Upper lobe of right lung (tissue), 1 donor: ENCODE measurements at places on chromosomes 4 and X. TPM values are rescaled to one million over a fixed set of nuclear protein-coding genes. Genes with fewer than 3 reads are reported as not detected.

DNA sequence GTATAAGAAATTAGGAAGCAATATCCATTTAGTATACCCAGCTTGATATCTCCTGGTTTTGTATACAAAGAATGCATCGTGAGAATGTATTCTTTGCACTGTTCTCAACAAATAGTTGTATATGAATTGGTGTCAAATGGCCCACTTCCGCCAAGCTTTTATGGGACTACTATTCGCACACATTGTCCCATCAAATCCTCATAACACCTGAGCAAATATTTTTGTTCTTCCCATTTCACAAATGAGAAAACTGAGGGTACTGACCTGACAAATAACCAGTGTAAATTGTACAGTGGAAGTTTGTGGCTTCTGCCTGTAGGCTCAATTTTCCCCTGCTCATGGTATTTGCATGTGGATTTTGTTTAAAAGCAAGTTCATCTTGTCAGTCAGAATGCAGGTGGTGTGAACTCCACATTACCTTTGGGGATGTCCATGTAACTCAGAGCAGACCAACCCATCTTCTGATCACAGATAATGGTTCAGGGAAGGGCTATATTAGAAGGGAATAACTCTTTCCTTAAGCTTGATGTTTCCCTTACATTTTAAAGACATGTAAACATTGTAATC lies 51.5 kb upstream of the FAM241A start:
- no peaks in the 10 kb centered on the region for H3K27me3 ChIP-seq
- H3K36me3 ChIP-seq: no peaks in the 10 kb centered on the region
- no peak overlapping the region for H3K4me3 ChIP-seq
- no peaks in the 10 kb centered on the region for H3K4me1 ChIP-seq

The MAGEB1 gene
- not detected for total RNA-seq

GRCh38 chrX:153921511-153922446 lies 4.3 kb downstream of the ARHGAP4 start:
- no peak overlapping the region for H3K4me3 ChIP-seq
- H3K27ac ChIP-seq: no peak overlapping the region
- no peaks in the 10 kb centered on the region for H3K36me3 ChIP-seq
- peaks cover 13% of the 10 kb centered on the region for H3K4me1 ChIP-seq
- DNase-seq: no peak
- H3K27me3 ChIP-seq: no peaks in the 10 kb centered on the region

The UGT8 gene
- total RNA-seq: 2.8 TPM

The GASK1B gene
- total RNA-seq: 37.3 TPM

DNA sequence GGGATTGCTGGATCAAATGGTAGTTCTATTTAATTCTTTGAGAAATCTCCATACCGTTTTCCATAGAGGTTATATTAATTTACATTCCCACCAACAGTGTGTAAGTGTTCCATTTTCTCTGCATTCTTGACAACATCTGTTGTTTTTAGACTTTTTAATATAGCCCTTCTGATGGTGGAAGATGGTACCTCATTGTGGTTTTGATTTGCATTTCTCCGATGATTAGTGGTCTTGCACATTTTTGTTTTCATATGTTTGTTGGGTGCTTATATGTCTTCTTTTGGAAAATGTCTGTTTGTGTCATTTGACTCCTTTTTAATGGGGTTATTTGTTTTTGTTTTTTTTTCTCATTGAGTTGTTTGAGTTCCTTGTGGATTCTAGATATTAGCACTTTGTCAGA lies 75.3 kb upstream of the PUDP start:
- H3K4me3 ChIP-seq: no peak overlapping the region
- H3K36me3 ChIP-seq: no peaks in the 10 kb centered on the region
- no peaks in the 10 kb centered on the region for H3K4me1 ChIP-seq
- H3K27me3 ChIP-seq: no peaks in the 10 kb centered on the region

The TCEAL2 gene
- total RNA-seq: 5.4 TPM

- H3K27ac ChIP-seq: no peak overlapping the region
- DNase-seq: no peak
- H3K4me1 ChIP-seq: no peaks in the 10 kb centered on the region
Observed at GRCh38 chr4:79850626-79851025, 222.4 kb downstream of the ANTXR2 start.

The GAGE1 gene
- total RNA-seq: not detected

The USP46 gene
- total RNA-seq: 15.4 TPM

- H3K4me3 ChIP-seq: no peak overlapping the region
- no peaks in the 10 kb centered on the region for H3K36me3 ChIP-seq
- no peak for DNase-seq
- no peaks in the 10 kb centered on the region for H3K4me1 ChIP-seq
Observed at GRCh38 chr4:67764183-67764582, 10.0 kb upstream of the GNRHR start.

The TLR1 gene
- total RNA-seq: 26.4 TPM

DNA sequence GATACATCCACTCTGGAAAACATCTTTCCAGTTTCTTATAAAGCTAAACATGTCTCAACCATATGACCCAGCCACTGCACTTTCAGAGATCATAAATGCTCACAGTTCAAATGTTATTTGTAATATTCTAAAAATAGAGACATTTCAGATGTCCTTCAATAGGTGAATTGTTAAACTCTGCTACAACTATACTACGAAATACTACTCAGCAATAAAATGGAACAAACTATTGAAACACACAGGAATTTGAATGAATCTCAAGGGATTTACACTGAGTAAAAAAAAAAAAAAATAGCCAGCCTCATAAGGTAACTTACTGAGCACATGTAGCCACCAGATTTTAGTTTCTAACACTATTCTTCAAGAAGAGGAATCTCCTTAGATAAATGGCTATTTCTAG lies 253.9 kb downstream of the PCDH18 start:
- H3K27ac ChIP-seq: no peak overlapping the region
- no peak overlapping the region for H3K4me3 ChIP-seq
- DNase-seq: no peak
- H3K27me3 ChIP-seq: no peaks in the 10 kb centered on the region
- no peaks in the 10 kb centered on the region for H3K36me3 ChIP-seq
- H3K4me1 ChIP-seq: no peaks in the 10 kb centered on the region

GRCh38 chr4:10730590-10730989 lies 46.0 kb upstream of the CLNK start:
- no peaks in the 10 kb centered on the region for H3K27me3 ChIP-seq
- no peak for DNase-seq
- H3K4me1 ChIP-seq: no peaks in the 10 kb centered on the region
- H3K36me3 ChIP-seq: no peaks in the 10 kb centered on the region
- no peak overlapping the region for H3K4me3 ChIP-seq

The GCNA gene
- total RNA-seq: 3.4 TPM

The FGFBP2 gene
- 5.6 TPM for total RNA-seq

DNA sequence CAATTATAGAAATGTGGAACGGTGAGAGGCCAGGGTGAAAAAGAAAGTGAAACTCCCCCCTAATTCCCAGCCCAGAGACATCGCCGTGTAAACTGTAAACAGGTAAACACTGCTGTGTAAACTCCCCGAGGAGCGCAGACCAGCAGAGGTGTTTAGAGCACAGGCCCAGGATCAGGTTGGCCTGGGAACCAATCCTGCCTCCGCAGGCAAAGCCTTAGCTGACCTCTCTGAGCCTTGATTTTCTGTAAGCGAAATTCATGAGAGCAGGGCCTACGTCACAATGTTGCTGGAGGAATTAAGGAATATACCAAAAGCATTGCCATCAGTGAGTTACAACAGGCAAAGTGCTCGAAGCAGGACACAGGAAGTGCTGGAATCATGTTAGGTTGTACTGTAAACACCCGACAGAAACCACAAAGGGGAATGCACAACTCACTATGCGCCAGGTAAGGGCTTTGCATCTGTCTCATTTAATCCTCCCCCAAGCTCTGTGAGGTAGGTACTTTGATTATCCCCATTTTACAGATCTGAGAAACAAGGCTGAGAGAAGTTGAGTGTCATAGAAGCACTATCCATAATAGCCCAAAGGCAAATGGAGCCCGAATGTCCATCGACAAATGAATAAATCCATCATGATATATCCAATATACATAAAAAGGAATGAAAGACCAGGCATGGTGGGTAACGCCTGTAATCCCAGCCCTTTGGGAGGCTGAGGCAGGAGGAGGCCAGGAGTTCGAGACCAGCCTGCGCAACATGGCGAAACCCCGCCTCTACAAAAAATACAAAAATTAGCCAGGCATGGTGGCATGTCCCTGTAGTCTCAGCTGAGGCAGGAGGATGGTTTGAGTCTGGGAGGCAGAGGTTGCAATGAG lies 30.7 kb upstream of the KIAA0232 start:
- H3K36me3 ChIP-seq: no peaks in the 10 kb centered on the region
- H3K4me3 ChIP-seq: no peak overlapping the region
- H3K4me1 ChIP-seq: peaks cover 33% of the 10 kb centered on the region
- no peaks in the 10 kb centered on the region for H3K27me3 ChIP-seq
- DNase-seq: no peak

- H3K4me1 ChIP-seq: no peaks in the 10 kb centered on the region
- H3K36me3 ChIP-seq: no peaks in the 10 kb centered on the region
- no peaks in the 10 kb centered on the region for H3K27me3 ChIP-seq
- DNase-seq: no peak
- H3K4me3 ChIP-seq: no peak overlapping the region
Observed at GRCh38 chrX:121103381-121103780, 56.0 kb downstream of the GLUD2 start.

The NMU gene
- 2.1 TPM for total RNA-seq

DNA sequence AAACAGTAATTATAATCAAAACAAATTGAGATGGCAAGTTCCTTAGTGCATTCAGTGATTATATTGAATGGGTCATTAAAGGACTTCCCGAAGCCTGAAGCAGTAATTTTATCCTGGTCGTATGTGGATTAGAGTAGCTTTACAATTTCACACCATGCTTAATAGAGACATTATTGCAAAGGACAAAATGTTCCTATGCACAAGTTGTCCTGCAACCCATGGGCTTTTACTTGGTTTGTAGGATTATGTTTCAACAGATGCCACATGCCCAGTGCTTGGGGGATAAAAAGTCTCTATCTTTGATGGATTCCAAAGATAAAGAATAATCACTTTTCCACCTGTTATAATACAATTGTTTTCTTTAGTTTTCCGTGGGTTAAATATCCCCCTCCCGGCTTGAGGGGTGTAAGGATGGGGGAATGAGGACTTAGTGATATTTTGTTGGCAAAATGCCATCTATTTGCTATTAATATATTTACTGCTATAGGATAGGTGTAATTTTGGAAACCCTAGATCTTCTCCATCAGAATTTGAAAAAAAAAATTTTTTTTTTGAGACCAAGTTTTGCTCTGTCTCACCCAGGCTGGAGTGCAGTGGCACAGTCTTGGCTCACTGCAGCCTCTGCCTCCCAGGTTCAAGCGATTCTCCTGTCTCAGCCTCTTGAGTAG lies 156.5 kb upstream of the ETNPPL start:
- H3K27me3 ChIP-seq: peaks cover 3% of the 10 kb centered on the region
- DNase-seq: no peak
- H3K4me1 ChIP-seq: no peaks in the 10 kb centered on the region
- H3K4me3 ChIP-seq: no peak overlapping the region

DNA sequence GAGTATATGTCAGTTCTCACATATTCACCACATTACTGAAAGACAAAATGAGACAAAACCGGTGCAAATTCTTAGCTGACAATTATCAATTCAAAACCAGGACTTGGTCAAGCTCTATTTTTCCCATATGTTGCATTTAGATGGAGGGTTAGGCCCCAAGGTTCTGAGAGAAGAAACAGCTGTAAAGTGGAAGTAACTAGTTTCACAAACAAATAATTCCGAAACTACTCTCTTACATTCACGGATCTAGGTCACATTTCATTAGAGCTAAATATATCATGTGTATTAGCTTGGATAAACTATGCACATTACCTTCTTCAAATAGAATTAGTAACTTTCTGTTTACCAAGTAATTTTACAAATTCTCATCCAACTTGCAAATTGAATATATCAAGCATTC lies 3.7 kb upstream of the GABRA2 start:
- H3K27ac ChIP-seq: no peak overlapping the region
- no peaks in the 10 kb centered on the region for H3K4me1 ChIP-seq
- DNase-seq: no peak
- H3K27me3 ChIP-seq: peaks cover 26% of the 10 kb centered on the region

- no peak overlapping the region for H3K4me3 ChIP-seq
- H3K27me3 ChIP-seq: no peaks in the 10 kb centered on the region
- no peak for DNase-seq
- H3K36me3 ChIP-seq: no peaks in the 10 kb centered on the region
Observed at GRCh38 chr4:140291259-140291658, 82.2 kb upstream of the SCOC start.

DNA sequence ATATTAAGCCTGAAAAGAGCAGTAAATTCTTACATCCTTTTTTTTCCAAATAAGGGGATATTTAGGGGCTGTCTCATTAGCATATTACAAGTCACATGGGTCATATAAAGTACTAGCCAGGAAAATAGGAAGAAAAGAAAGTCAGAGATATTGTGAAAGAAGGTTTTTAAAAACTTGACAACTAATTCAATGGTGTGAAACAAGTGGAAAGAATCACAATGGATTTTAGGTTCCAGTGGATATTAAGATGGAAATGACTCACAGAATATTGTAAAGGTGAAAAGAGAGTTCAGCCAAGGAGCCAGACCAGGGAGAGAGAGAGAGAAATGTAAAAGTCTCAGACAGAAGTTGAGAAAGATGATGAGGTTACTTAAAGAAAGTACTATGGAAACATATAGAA lies 297.2 kb downstream of the IQCM start:
- no peaks in the 10 kb centered on the region for H3K27me3 ChIP-seq
- no peaks in the 10 kb centered on the region for H3K4me1 ChIP-seq
- H3K36me3 ChIP-seq: no peaks in the 10 kb centered on the region
- no peak for DNase-seq
- H3K27ac ChIP-seq: no peak overlapping the region

- H3K4me3 ChIP-seq: no peak overlapping the region
- H3K27ac ChIP-seq: no peak overlapping the region
- no peaks in the 10 kb centered on the region for H3K27me3 ChIP-seq
- H3K36me3 ChIP-seq: no peaks in the 10 kb centered on the region
- H3K4me1 ChIP-seq: peaks cover 13% of the 10 kb centered on the region
Observed at GRCh38 chr4:128471576-128471975, 184.0 kb upstream of the PGRMC2 start.

DNA sequence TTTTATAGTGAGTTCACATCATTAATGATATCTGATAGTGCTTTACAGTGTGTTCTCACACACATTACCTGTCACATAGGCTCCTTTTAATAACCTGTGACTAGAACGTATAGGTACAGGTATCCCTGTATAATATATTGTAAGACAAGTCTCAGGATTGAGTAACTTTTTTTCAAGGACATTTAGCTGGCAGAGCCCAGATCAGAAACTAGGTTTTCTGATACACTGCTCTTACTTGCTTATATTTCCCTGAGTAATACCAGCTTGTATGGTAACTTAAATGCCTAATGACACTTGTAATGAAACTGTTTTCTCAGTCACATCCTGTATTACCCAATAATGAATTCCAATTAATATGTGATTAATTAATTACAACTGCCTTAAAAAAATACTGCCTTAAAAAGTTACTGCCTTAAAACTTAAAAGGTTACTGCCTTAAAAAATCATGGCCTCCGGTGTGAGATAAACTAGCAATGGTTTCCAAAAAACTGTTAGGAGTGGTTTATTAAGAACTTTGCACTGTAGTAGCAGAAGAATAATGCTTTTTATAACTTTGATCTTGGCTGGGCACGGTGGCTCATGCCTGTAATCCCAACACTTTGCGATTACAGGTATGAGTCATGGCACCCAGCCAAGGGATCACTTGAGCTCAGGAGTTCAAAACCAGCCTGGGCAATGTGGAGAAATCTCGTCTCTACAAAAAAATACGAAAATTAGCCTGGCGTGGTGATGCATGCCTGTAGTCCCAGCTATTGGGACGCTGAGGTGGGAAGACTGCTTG lies 11.9 kb downstream of the COPS4 start:
- H3K27me3 ChIP-seq: no peaks in the 10 kb centered on the region
- peaks cover 22% of the 10 kb centered on the region for H3K36me3 ChIP-seq

The NUDT10 gene
- not detected for total RNA-seq

The STK26 gene
- 12.2 TPM for total RNA-seq

The AADAT gene
- total RNA-seq: 8.9 TPM
